Activated CD4-positive, alpha-beta T cell treated with anti-CD3 and anti-CD28 coated beads, Interleukin-2, amount 50 U/mL, for 16 hours (primary cell): ENCODE measurements at places on chromosomes 2 and 18.

DNA sequence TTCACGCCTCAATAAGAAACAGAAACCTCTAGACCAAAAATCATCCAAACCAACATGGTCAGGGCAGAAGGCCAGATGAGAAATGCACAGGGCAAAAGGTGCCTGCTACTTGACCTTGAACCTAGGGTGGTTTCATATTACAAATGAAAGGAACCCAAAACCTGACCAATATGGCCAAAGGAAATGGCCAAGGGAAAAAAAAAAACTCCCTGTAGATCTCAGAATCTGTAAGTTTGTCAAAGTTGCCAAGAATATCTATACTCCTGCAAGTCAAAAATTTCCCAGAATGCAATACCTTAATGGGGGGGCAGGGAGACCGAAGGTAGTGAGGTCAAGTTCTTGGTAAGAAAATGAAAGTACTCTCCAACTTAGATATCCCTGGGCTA, 47.2 kb downstream of the HIBCH start:
- no peak for DNase-seq

GRCh38 chr18:54358495-54359040, 862 bp downstream of the C18orf54 start:
- no peak for DNase-seq

GRCh38 chr18:23710946-23711345, 21.7 kb downstream of the LAMA3 start:
- no peak for DNase-seq

DNA sequence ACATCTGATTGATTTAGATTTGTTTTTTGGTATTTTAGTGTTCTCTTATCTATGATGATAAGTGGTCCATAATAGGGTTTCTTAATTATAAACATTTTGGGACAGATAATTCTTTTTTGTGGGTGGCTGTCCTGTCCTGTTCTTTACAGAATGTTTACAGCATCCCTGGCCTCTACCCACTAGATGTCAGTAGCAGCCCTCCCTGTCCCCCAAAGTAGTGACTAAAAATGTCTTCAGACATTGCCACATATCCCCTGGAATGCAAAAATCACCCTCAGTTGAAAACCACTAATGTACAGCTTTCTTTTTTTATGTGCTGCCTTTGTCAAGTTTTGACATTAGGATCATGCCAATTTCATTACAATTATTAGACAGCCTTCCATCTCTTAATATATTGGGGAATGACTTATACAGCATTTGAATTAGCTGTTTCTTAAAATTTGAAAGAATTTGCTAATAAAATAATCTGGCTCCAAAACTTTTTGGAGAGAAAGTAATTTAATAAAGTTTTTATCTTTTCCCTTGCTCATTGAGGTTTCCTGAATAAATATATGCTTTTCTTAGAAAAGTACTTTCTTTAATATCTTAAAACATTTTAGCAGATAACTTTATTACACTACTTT, 19.5 kb downstream of the WIPF1 start:
- DNase-seq, result peak; percentile 75

DNA sequence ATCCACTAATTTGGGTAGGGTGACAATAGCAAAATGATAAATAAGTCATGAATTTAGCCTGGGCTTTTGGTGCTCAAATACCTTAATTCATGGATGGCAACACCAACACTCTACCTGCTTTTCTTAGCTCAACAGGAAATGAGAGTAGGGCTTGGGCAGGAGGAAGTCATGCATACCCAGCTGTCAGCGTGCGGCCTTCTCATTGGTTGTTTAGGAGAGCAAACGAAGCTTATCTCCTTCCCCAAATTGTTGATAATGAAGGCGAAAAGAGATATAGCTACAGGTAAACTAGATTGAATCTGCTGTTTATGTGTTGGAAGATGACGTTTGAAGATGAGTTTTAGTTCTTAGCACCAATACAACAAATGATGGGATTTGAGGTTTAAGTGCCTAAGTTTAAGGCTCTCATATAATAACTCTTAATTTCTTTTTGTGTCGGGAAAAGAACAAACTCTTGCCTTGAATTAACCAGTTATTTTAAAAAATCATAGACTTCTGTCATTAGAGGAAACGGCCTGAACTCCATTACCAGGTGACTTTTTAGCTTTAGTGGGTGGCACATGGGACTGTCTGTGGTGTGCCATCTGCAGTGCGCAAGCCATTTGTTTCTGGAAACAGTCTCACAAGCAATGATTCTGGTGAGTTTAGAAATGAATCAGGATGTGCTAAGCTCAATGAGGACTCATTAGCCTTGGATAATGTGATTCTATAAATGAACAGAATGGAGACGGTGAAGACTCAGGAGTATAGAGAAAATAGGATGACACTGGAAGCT, 19.8 kb downstream of the MAP4K4 start:
- DNase-seq, result peak; percentile 84

GRCh38 chr18:21489919-21490495, 110.5 kb downstream of the ESCO1 start:
- no peak for DNase-seq

GRCh38 chr18:79847606-79848293, 50.0 kb downstream of the KCNG2 start:
- DNase-seq, result no peak

GRCh38 chr2:105102963-105103421, 65.1 kb downstream of the MRPS9 start:
- DNase-seq, result no peak

- no peak for DNase-seq
These were observed 87.6 kb downstream of the MRPS9 start for GRCh38 chr2:105125428-105125827.

DNA sequence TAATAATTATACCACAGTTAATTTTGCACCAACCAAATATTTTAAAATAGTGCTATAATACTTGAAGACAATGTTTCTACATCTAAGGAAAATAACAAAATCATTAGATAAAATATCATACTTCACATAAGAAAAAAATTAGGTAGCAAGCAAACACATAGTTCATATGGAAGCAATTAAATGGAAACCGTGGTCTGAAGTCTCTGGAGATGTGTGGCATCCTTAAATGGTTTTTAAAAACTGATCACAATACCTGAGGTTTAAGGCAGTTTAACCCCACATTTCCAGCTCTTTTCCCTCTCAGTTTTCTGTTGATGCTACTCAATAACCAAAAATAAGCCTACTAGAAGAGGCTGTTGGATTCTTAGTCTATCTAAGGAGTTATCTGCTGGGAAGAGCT, 71.3 kb downstream of the ASXL2 start:
- no peak for DNase-seq

GRCh38 chr2:60512641-60513040, 40.8 kb downstream of the BCL11A start:
- no peak for DNase-seq

GRCh38 chr2:195289081-195289480, 367.9 kb upstream of the SLC39A10 start:
- DNase-seq, result no peak

GRCh38 chr2:85168942-85169341, 35.8 kb downstream of the TCF7L1 start:
- no peak for DNase-seq

GRCh38 chr2:202932425-202933138, 20.5 kb downstream of the CARF start:
- no peak for DNase-seq

DNA sequence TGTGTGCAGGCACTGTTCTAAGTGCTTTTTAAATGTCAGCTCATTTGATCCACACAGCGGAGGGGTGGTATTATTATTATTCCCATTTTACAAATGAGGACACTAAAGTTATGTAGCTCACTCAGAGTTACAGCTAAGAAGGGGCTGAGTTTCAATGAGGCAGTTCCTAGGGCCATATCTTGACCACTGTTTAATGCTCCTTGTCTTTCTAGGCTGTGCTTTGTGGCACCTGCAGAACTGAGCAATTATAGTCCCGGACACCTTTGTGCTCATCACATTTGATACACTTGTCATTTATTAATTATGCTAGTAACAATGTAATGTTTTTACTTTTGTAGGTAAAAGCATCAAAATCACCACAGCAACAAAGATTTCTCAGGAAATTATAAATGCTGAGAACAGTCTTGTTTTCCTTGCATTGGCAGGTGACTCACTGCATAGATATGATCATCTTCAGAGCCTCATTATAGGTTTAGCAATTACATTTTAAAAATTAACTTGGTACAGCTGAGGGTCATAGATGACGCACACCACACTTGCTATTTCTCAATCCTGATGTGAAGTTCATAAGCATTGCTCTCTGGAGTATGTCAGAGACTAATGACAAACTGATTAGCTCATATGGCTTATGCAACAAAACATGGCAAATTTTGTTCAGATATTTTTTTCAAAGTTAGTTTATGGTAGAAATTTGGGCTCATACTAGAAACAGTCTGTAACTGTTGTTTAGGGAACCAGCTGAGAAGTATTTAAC, 366.8 kb downstream of the TGIF1 start:
- DNase-seq, result no peak

DNA sequence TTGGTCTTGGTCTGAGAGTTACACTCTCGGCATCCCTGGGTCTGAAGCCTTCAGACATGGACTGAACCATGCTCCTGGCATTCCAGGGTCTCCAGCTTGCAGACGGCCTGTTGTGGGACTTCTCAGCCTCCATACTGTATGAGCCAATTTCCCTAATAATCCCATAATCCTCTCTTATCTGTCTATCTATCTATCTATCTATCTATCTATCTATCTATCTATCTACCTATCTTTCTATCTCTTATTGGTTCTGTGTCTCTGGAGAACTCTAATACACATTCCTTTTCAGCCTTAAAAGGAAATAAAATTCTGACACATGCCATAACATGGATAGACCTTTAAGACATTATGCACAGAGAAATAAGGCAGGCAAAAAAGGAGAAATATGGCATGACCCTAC, 24.4 kb downstream of the SLC39A6 start:
- no peak for DNase-seq

- DNase-seq, result no peak
These were observed 3.0 kb upstream of the GFPT1 start for GRCh38 chr2:69390001-69390400.

- no peak for DNase-seq
These were observed 57.2 kb downstream of the INPP5D start for GRCh38 chr2:233117351-233117750.

DNA sequence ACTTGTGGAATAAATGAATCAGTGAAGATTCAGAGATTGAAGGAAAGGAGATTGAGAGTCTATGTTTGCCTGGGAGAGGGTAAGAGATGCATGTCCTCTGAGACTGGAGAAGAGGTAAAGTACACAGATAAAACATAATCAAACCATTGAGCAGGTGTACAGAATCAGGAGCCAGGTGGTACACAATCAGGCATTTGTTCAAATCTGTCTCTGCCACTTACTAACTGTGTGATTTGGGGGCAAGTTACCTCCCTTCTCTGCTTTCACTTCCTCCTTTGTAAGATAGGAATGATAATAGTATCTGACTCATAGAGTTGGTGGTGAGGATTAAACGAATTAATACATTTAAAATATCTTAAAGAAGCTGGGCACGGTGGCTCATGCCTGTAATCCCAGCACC, 94.0 kb downstream of the CDK15 start:
- no peak for DNase-seq

GRCh38 chr2:14615760-14616159, 16.8 kb upstream of the LRATD1 start:
- no peak for DNase-seq

DNA sequence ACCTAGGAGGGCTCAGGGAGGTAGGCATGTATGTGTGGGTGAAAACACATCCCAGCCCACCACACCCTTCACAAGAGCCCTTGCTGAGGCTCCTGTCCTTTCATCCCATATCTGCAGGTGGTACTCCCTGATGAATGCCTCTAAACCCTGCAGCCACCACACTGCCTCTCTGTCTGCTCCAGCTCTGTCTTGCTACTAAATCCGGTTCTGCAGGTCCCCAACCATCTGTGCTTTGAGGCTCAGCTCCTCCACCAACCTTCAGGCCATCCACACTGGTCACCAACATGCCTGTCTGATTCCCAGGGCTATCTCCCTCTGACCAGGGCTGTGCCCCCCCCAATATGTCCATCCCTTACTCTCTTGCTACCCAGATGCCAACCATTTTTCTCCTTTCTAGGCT, 92.7 kb downstream of the BIN1 start:
- no peak for DNase-seq

DNA sequence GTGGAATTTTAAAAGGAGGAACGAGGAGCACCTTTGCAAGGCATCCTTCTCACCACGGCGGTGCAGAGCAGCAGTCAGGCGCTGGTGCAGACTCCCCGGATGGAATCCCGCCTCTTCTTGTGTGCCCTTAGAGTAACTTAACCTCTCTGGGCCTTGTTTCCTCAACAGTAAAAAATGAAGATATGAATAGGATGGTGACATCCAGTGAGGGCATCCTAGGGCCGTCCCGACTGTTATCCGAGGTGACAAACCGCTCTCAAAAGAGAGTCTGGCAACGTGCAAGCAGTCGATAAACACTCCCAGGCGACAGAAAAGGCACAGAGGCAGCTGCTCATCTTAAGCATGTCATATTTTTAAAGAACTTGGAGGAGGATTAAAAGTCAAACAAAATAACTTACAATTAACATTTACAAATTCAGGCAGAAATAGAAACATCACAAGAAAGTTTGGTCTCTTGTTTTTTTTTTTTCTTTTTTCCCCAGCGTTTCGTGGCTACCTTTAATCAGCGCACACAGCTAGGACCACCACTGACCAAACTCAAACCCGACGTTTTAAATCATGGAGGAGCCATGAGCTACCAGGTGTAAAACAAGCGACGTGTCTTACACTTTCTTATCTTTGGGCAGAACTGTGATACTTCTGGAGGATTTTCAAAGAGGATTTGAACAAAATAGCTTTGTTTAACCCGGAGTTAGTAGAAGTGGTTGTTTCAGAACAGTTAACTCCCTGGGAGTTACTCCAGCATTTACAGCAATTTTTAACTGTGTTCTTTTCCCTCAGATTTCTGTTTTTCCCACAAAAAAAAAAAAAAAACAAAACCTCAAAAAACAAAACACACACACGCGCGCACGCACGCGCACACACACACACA, 2.1 kb downstream of the MBP start:
- DNase-seq, result no peak

- DNase-seq, result no peak
These were observed 158.0 kb downstream of the INHBB start for GRCh38 chr2:120503793-120504571.

DNA sequence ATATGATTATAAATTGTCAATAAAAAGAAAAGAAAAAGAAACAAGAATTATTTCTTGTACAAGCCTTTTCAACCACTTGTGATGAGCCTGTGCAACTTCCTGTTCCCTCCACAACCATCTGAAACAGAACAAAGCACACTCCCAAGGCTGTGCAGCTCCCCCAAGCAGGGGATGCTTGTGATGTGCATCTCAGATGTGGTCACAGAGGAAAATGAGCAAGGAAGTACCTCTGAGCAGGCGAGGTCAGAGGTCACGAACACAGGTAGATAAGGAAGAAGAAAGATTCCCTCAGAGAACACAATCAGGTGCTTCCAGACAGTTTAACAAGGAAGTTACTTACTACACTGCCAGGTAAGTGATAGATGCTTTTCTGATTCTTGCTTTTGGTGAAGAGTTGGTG, 274.8 kb upstream of the SLC39A10 start:
- DNase-seq, result no peak

- no peak for DNase-seq
These were observed 92.1 kb downstream of the CDH19 start for GRCh38 chr18:66511792-66512191.

- DNase-seq, result no peak
These were observed 3.5 kb upstream of the CALCRL start for GRCh38 chr2:187451510-187451909.
